ENCODE measurements at places on chromosomes 2 and 18.

DNA sequence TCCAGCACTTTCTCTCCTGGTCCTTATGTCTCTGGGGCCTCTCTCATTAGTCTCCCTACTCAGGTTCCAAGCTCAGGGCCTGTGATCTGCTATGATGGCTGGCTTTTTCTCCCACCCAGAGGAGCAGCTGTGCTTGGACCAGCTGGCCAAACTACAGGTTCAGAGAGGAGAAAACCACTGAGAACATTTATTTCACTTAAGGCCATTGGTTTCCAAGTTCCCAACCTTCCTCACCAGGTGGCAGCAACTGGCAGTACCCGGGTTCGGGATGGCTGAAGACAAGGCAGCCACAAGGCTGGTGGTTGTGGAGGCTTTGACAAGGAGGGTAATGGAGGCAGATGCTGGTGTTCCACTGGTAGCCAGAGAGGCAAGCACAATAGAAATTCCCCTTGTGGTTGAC lies 29.9 kb upstream of the SELENOI start:
- DNase-seq, result no peak

- DNase-seq, result no peak
Measured at GRCh38 chr2:199341123-199341522, 116.6 kb downstream of the SATB2 start.

DNA sequence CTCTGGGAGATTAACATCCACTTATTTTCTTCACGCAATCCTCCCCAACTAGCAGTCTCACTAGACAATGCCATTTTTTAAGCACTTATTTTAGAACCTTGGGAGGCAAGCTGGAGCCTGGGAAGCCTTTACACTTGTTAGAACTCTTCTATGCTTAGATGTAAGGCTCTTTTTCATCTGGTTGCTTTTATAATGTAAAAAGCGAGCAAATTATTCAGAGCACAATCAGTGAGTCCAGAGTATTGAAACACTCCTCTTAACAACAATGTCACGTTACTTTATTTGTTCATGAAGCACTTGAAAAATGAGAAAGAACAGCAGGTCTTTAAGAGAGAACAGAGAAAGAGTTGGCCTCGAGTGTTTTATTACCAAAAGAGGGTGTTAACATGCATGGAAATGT lies 84.1 kb upstream of the SLC8A1 start:
- DNase-seq, result no peak

- DNase-seq, result no peak
Measured at GRCh38 chr2:216689397-216689796, 6.0 kb downstream of the IGFBP5 start.

DNA sequence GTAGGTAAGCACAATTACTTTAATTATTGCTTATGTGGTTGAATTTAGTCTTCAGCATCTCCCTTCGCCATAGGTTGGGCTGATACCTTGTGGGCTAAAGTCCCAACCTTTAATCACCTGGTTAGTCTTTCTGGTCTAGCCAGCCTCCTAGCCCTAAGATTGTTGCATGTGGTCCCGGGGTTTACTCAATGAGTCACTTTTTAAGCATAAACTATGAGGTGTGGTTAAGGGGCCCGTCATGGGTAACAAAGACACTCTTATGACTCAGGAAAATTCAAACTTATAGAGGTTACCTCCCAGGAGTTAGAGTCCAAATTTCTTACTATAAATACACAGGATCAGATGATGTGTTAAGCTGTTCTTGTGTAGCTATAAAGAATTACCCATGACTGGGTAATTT lies 841.6 kb downstream of the TRIB2 start:
- no peak for DNase-seq

DNA sequence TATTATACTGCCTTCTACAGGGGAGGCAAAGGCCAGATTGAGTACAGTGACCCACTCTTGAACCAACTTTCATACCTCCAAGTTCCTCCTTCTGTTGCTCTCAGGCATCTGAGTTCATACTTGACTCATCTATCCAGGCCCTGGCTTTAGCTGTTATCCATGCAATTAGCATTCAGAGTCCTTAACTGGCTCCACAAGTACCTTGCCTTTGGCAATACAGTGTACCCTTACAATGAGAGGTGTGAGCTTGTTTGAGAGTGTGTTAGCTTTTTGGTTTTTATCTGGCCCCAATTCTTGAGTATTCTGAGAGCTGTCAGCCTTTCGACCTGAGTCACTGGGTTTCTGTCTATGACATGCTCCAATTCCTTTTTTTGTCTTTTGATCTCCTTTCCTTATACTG lies 60.2 kb downstream of the EHD3 start:
- DNase-seq, result no peak

DNA sequence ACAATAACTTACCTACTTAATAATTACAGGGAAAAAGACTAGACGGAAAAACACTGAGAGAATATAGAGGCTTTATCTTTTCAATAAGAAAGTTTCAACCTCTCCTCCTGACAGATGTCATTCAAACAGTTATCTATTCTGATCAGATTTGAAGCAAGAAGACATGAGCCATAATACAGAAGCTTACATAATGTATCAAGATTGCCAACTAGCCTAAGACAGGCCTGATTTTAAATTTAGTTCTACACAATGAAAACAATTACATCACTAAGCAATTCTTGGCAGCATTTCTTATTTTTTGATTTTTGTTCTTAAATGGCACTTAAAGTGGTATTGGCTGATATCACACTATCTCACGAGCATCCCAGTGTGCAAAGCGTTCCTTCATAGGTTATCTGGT lies 41.6 kb downstream of the GPR155 start:
- no peak for DNase-seq

DNA sequence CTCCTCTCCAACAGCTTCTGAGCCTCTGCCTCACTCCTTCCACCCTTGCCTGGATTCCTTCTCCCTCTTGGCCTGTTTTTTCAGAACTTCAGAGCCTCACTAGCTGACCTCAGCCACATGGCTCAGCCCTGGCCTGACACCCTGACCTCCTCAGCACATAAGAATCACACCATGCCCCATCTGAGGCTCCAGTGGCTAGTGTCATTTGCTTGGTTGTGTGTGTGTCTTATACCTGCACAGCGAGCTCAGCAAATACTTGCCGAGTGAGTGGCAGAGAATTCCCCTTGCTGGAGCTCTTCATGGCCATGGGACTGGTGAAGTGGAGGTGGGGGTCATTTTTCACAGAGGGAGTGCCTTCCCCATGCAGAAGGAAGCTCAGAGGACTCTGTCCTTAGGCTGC lies 70.2 kb downstream of the CELF4 start:
- DNase-seq, result no peak

Data from NCI-H1694 treated with DMSO at 0.1 percent for 48 hours (cell line).